ENCODE measurements at places on chromosomes 3 and 15. TPM values are rescaled to one million over a fixed set of nuclear protein-coding genes. Genes with fewer than 3 reads are reported as not detected.

DNA sequence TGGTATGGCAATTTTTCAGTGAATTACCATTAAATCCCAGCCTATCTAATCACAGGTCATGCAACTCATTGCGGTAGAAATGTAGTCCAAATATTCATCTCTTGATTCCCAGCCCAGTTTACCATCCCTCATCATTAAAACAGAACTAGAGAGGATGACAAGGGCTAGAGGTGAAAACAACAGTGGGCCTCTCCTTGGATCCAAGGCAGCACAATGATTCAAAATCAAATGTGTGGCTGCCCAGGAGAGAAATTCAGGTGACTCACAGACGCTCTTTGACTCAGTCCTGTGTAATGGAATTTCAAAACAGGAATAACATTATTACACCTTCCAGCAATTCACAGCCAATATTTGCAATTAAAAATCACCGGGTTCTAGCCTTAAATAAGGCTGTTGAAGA lies 246.5 kb downstream of the TBL1XR1 start:
- no peaks in the 10 kb centered on the region for H3K27me3 ChIP-seq
- H3K4me1 ChIP-seq: peaks cover 21% of the 10 kb centered on the region

The LRRC31 gene
- 1.4 TPM for total RNA-seq

GRCh38 chr15:66240240-66240794 lies 13.2 kb downstream of the MEGF11 start:
- H3K4me3 ChIP-seq: no peak overlapping the region
- no peaks in the 10 kb centered on the region for H3K4me1 ChIP-seq
- DNase-seq: no peak
- H3K27ac ChIP-seq: no peak overlapping the region

The ARL14 gene
- total RNA-seq: 1.9 TPM

GRCh38 chr3:112857526-112857925 lies 10.9 kb upstream of the CD200R1L start:
- no peak overlapping the region for H3K4me3 ChIP-seq
- no peak for DNase-seq
- no peak overlapping the region for H3K27ac ChIP-seq
- H3K36me3 ChIP-seq: no peaks in the 10 kb centered on the region

DNA sequence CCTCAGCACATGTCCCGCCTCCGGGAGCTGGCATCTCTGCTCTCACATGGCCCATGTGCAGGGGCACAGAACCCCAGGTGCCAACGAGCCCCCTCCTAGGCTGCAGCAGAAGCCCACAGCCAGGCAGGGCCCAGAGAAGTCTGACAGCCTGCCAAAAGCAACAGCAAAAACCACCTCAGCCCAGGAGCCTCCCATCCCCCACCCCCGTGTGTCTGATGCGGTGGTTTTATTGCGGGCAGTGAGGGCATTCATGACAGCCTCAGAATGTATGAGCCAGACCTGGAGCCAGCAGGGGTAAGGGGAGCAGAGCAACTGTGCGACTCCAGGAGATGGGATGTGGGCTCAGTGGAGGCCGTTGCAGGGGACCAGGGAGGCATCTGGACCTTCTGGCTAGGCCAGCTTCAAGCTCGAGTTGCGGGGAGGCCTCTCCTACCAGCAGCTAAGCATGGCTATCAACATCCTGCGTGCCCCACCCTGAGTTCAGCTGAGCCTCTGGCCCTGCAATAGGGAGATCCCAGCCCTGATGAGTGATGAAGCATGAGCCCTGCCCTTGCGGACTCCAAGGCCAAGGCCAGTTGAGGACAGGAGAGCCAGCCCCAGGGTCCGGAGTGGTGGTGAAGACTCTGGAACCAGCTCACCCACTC lies 52.5 kb downstream of the CYP11A1 start:
- H3K27me3 ChIP-seq: peaks cover 9% of the 10 kb centered on the region
- peaks cover 36% of the 10 kb centered on the region for H3K4me1 ChIP-seq
- H3K36me3 ChIP-seq: no peaks in the 10 kb centered on the region
- DNase-seq: no peak
- no peak overlapping the region for H3K27ac ChIP-seq

The LTK gene
- 0.51 TPM for total RNA-seq

The ANKRD63 gene
- 1.5 TPM for total RNA-seq

GRCh38 chr15:64151727-64152506 lies at the start of gene SNX22:
SNX22 (plus strand) TSS chr15:64151731; CDS start chr15:64151776, 45 bp downstream.
- peak within 1 kb of the TSS; percentile 90 for H3K4me3 ChIP-seq
- H3K36me3 ChIP-seq: peaks cover 4% of the 10 kb centered on the region
- H3K4me1 ChIP-seq: peaks cover 11% of the 10 kb centered on the region

DNA sequence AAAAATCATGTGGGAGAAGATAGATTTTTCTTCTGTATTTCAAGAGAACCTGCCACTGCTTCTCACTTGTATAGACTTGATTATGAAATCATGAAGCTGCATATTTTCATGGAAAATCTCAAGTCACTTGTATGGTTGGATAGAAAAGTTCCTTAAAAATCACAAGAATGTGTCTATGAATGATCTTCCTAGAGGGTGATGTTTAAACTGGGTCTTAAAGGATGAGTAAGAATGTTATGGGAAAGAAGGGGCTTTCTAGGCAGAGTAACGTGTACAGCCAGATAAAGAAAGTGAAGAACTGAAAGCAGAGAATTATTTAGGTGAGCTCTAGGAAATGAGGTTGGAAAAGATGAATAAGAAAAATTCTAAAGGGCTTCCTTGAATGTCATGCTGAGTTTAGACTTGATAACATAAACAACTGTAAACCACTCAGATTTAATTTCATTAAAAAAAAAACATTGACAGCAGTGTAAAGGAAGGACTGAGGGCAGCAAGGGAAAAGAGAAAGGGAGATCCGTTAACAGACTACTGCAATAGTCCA lies 5.0 kb downstream of the CD47 start:
- no peak overlapping the region for H3K4me3 ChIP-seq
- no peak overlapping the region for H3K27ac ChIP-seq
- peaks cover 10% of the 10 kb centered on the region for H3K4me1 ChIP-seq
- H3K27me3 ChIP-seq: no peaks in the 10 kb centered on the region

DNA sequence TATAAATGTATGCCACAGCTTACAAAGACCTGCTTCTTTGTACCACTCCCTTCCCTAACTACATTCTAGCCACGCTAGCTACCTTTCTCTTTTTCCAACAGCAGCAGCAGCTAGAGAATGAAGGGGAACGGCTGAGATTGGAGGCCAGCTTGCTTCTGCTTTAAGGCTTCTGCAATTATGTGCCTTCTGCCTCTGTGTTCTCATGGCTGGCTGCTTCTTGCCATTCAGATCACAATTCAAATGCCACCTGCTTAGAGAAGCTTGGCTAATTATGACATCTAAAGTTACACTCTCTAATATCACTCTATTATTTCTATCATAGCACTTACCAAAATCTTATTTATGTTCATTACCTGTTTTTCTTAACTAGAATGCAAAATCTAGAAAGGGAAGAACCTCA lies 95.2 kb downstream of the RYK start:
- H3K4me1 ChIP-seq: no peaks in the 10 kb centered on the region
- peaks cover 40% of the 10 kb centered on the region for H3K36me3 ChIP-seq
- DNase-seq: no peak
- H3K27me3 ChIP-seq: no peaks in the 10 kb centered on the region
- no peak overlapping the region for H3K27ac ChIP-seq

DNA sequence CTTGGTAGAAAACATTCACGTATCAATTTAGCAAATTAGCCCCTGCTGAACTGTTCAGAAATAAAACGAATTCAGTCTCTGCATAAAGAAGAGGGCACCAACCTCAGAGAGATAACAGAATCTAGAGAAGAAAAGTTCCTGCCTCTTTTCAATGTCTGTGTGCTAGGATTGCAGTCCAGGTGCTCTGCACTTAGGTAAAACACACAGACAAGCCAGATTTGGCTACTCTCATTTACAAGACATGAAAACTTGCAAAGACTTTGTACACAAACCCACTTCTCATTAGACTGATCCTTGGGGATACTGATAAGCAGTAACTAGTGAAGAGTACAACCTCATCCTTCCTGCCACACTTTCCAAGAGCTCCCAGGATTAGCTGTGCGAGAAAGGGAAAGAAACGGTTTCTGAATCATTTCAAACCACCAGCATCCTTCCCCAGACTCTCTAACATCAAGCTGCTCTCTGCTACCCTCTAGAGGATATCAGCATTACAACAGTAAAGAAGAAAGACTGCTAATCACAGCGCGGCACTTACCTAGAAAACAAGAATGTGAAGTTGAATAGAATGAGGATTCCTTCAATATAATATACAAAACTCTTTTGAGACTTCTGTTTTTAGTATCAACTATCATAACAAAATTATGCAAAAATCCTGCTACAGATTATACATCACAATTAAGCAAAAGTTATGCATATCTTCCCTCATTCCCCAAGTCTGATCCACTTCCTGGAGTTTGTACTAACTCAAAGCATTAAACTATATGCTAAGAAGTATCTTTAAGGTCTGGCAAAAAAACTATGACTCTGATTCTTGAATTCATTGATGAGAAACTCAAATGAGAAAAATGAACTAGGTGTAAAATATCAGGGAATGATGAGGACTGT lies 306.4 kb downstream of the MAGI1 start:
- no peak overlapping the region for H3K27ac ChIP-seq
- peak overlapping the region; percentile 29 for H3K4me3 ChIP-seq
- H3K4me1 ChIP-seq: peaks cover 21% of the 10 kb centered on the region
- DNase-seq: no peak
- no peaks in the 10 kb centered on the region for H3K27me3 ChIP-seq

DNA sequence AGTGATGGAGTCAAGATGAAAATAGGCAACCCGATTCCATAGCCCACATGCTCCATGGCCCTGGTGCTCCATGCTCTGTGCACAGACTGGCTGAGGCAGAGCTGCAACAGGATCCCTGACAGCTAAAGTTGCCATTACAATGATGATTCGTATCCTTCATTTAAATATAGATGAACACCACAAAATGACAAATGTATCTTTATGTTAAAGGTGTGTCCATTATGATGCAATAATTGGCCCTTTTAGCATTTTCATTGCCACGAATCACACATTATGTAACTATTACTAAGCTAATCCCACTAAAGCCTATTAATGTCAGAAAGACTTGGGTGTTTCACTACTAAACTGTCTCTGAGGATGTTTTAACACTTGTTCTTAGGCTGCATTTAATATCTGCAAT lies 270.2 kb upstream of the THBS1 start:
- H3K27me3 ChIP-seq: peaks cover 2% of the 10 kb centered on the region
- no peaks in the 10 kb centered on the region for H3K36me3 ChIP-seq
- H3K4me1 ChIP-seq: no peaks in the 10 kb centered on the region
- no peak overlapping the region for H3K4me3 ChIP-seq

DNA sequence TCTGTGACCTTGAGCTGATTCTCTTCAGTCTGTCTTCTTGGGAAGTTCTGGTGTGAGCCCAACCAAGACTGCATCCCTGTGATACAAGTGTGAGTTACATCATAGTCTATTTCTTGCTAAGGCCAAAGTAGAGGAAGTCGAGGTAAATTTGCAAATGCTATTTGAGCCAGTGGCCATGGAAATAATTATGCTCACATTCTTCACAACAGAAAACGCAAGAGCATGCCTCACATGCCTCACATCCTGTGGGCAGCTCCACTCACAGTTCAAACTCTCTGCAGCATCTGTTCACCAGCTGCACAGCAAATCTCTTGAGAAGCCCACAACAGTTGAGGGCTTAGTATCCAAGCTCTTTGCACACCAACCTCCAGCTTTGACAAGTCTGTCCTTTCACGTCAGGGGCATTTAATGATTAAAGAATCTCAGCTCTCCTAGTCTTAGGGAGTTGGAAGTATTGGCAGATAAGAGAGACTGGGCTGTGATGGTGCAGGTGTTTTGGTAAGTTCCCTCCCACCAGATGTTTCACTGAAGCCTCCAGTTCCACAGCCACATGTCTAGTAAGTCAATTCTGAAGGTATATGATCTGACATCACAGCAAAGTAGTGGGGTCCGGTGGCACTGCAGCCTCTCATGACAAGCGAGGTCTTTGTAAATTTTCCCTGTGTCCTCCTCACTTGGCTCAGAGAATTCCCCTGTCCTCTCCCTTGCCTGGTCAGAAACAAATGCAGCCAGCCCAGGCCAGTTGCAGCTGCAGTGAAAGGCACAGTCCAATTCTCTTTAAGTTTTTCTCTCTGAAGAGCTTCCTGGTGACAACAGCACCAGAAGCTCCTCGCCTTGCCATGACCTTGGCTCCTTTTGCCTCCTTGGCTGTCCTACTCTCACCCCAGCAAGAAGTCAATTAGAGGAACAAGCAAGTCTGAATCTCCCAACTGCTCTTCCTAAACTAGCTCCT lies 166.1 kb downstream of the SSR3 start:
- no peak for DNase-seq
- peak overlapping the region; percentile 11 for H3K27ac ChIP-seq
- peaks cover 17% of the 10 kb centered on the region for H3K4me1 ChIP-seq
- H3K27me3 ChIP-seq: peaks cover 2% of the 10 kb centered on the region

- H3K4me1 ChIP-seq: no peaks in the 10 kb centered on the region
- no peaks in the 10 kb centered on the region for H3K36me3 ChIP-seq
- DNase-seq: no peak
- H3K27me3 ChIP-seq: peaks cover 4% of the 10 kb centered on the region
- H3K4me3 ChIP-seq: no peak overlapping the region
Measured at GRCh38 chr3:190217081-190217480, 96.4 kb upstream of the P3H2 start.

DNA sequence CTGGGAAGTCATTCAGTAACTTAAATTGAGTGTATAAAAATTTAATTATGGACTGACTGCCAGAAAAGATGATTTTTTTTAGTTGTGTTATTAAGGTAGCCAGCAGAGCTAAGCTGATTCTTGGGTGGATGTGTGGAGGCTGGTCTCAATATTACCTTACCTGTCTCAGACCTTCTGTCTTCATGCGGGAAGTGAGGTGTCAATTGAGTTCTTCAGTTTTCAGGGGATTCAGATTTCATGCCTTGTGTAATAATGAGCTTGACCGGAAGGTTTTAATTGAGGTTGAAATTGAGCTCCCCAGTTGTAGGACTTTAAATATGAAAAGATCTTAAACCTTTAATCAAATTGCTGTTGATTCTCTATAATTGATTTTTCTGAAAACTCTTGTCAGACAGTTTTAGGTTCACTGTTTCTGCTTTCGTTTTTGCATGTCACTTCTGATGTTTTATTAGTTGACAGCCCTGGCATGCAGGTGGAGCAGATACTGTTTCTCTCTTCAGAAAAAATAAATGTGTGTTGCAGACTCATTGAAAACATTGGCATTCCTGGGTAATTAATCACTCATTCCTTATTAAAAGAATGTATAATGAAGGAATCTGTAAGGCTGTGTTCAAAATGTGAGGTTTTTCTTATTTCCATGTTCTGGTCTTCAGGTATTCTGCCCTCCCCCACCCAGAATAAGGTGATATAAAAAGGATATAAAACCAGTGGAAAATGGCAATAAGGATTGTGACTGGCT lies 54.5 kb downstream of the PSMD6 start:
- peak overlapping the region; percentile 65 for H3K4me3 ChIP-seq
- no peak for DNase-seq
- H3K27me3 ChIP-seq: no peaks in the 10 kb centered on the region
- peak overlapping the region; percentile 51 for H3K27ac ChIP-seq
- H3K4me1 ChIP-seq: peaks cover 68% of the 10 kb centered on the region
- H3K36me3 ChIP-seq: peaks cover 9% of the 10 kb centered on the region

DNA sequence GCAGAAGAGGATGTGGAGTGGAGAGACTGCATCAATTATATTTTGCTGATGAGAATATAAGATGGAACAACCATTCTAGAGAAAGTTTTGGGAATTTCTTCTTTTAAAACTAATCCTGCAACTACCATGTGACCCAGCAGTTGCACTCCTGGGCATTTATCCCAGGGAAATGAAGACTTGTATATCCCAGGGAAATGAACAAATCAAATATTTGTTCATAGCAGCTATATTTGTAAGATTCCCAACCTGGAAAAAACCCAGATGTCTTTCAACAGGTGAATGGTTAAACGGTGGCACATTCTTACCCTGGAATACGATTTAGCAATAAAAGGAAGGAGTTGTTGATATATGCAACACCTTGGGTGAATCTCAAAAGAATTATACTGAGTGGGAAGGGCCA lies 385.3 kb upstream of the TPRG1 start:
- H3K36me3 ChIP-seq: no peaks in the 10 kb centered on the region
- DNase-seq: no peak
- H3K27ac ChIP-seq: no peak overlapping the region
- no peak overlapping the region for H3K4me3 ChIP-seq

The ANKUB1 gene
- total RNA-seq: not detected

Measured in type B pancreatic cell (in vitro differentiated cells).